ENCODE measurements at places on chromosomes 3 and 15. TPM values are rescaled to one million over a fixed set of nuclear protein-coding genes. Genes with fewer than 3 reads are reported as not detected.

Gene TOMM70
- total RNA-seq, result 25.0 TPM

Gene SLC28A1
- total RNA-seq, result 67.6 TPM

Gene HHATL
- not detected for total RNA-seq

Gene ALDH1A3
- total RNA-seq, result 99.9 TPM

Gene TF
- total RNA-seq, result 2.4 TPM

Gene STARD5
- total RNA-seq, result 38.4 TPM

Data from Peyer's patch (tissue), 4 donors.